ENCODE measurements at places on chromosomes 6 and 20.

DNA sequence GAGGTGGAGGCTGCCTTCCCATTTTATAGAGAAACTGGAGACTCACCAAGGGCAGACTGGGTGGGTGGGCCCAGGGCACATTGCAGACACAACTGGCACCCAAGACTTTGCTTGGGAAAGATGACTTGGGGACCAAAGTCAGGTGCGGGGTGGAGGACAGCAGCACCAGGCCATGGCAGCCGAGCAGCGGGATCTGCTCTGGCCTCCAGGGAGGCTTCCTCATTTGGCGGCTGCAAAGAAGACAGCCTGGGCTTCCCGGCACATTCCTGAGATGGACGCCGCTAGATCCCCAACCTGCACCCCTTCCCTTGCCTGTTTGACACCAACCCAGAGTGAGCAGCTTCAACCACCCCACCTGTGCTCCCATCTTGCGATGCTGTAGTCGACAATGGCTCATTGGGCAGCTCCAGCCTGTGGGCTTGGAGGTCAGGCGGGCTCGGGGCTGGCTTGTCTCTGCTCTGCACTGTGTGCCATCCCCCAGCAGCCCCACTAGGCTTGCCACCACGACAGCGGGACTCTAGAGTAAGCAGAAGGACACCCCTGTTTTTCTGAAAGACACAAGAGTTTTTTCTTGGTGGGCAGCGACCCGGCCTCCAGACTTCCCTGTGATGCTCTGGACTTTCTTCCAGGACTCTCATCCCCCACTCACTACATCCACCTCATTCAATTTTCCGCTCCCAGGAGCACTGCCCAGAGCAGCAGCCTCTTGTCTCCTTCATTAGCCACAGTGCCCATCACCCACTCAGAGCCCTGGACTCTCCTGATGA, 184.9 kb upstream of the CST7 start:
- H3K4me3 ChIP-seq, result no peak overlapping the region
- H3K27ac ChIP-seq, result no peak overlapping the region
- H3K36me3 ChIP-seq, result no peaks in the 10 kb centered on the region
- peaks cover 14% of the 10 kb centered on the region for H3K4me1 ChIP-seq

- H3K27ac ChIP-seq, result no peak overlapping the region
- H3K4me3 ChIP-seq, result no peak overlapping the region
- H3K4me1 ChIP-seq, result no peaks in the 10 kb centered on the region
- no peaks in the 10 kb centered on the region for H3K36me3 ChIP-seq
- H3K27me3 ChIP-seq, result no peaks in the 10 kb centered on the region
Measured at GRCh38 chr20:24735263-24735662, 213.8 kb upstream of the CST7 start.

DNA sequence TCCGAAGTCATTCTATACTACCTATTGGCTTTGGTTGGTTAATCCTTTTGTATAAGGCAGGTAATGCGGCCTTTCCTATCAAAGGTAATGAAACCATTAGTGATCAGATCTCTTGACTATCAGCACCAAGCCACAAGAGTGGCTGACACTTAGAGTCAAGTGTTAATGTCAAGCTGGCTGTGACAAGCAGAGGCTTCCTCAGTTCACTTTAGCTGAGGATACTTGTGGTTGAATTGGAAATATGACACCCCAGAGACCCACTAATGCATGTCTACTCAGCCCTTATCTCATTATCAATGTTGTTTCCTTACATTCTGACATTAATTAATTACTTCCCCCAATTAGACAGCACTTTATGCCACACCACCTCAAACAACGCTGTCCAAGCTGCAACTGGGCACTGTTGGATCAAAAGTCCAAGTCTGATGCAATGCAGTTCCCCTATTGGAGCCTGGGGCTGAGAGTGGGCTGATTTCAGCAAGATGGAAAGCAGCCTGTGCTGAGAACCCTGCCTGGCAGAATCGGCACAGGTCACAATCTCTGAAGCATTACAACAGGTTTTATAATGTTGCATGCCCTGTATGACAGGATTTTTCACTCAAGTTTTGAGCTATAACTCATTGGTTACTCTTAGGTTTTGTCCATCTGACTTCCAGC, 273.5 kb downstream of the COL12A1 start:
- no peaks in the 10 kb centered on the region for H3K36me3 ChIP-seq
- no peak for DNase-seq
- peaks cover 3% of the 10 kb centered on the region for H3K4me1 ChIP-seq
- H3K27me3 ChIP-seq, result no peaks in the 10 kb centered on the region
- H3K4me3 ChIP-seq, result no peak overlapping the region

- peaks cover 20% of the 10 kb centered on the region for H3K27me3 ChIP-seq
- peaks cover 21% of the 10 kb centered on the region for H3K36me3 ChIP-seq
- no peak overlapping the region for H3K4me3 ChIP-seq
- no peak overlapping the region for H3K27ac ChIP-seq
- H3K4me1 ChIP-seq, result peaks cover 15% of the 10 kb centered on the region
- DNase-seq, result no peak
Measured at GRCh38 chr20:3800256-3800877, 4.3 kb downstream of the CDC25B start.

DNA sequence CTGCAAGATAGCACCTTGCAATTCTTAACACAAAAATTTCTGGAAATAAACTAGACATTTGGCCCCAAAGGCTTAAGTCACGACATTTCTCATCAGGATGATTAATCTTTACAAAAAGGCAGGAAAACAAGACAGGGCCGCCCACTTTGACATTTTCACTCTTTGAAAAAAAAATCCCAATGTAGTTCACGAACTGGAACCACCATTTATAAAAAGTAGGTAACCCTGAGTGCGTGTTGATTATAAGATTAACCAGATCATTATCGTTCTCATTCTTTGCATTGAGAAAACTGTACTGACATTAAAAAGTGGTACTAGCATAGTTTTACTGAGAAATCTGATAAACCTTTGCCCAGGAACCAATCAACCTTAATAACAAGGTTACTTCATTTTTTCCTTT, 108.8 kb downstream of the HUS1B start:
- peaks cover 3% of the 10 kb centered on the region for H3K27me3 ChIP-seq
- H3K4me3 ChIP-seq, result no peak overlapping the region
- no peak overlapping the region for H3K27ac ChIP-seq
- no peak for DNase-seq
- peaks cover 9% of the 10 kb centered on the region for H3K36me3 ChIP-seq

- no peak overlapping the region for H3K27ac ChIP-seq
- H3K4me1 ChIP-seq, result no peaks in the 10 kb centered on the region
- no peak overlapping the region for H3K4me3 ChIP-seq
- H3K36me3 ChIP-seq, result no peaks in the 10 kb centered on the region
- no peaks in the 10 kb centered on the region for H3K27me3 ChIP-seq
- no peak for DNase-seq
Measured at GRCh38 chr6:126788861-126789365, 329.6 kb upstream of the RSPO3 start.

GRCh38 chr6:2862712-2863181, 21.1 kb upstream of the SERPINB1 start:
- H3K4me1 ChIP-seq, result peaks cover 30% of the 10 kb centered on the region
- no peak overlapping the region for H3K4me3 ChIP-seq
- DNase-seq, result no peak
- peaks cover 3% of the 10 kb centered on the region for H3K36me3 ChIP-seq
- H3K27ac ChIP-seq, result no peak overlapping the region

DNA sequence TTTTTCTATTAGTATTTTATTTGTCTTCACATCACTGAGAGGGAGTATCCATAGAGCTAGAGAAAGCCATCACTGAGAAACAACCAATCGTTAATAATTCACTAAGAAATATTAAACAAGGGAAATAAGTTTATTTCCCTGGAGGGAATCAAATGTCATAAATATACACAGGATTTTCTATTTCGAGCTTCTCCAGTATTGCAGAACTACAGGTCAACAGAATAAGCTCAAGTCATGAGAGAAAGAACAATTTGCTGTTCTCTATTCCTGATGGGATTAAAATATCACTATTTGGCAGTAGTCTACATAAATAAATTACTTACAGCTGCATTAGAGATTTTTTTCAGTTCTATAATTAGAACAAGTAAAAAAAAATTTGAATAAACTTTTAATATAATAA, 2.2 kb upstream of the FAM162B start:
- peaks cover 8% of the 10 kb centered on the region for H3K36me3 ChIP-seq
- no peak overlapping the region for H3K4me3 ChIP-seq

- no peak overlapping the region for H3K4me3 ChIP-seq
- no peak overlapping the region for H3K27ac ChIP-seq
- H3K36me3 ChIP-seq, result peaks cover 4% of the 10 kb centered on the region
Measured at GRCh38 chr20:36074983-36075382, 79.6 kb upstream of the EPB41L1 start.

GRCh38 chr20:10487142-10488136, 52.3 kb downstream of the SLX4IP start:
- H3K27ac ChIP-seq, result no peak overlapping the region
- no peaks in the 10 kb centered on the region for H3K36me3 ChIP-seq
- DNase-seq, result no peak
- peaks cover 41% of the 10 kb centered on the region for H3K4me1 ChIP-seq

- H3K27me3 ChIP-seq, result no peaks in the 10 kb centered on the region
- no peaks in the 10 kb centered on the region for H3K4me1 ChIP-seq
- no peak within 1 kb of the TSS for H3K4me3 ChIP-seq
Measured at GRCh38 chr6:25930532-25931410, at the start of gene SLC17A2. Gene SLC17A2, minus strand, starts transcription at chr6:25930691. Its CDS starts 4,895 bp downstream, at chr6:25925796.

GRCh38 chr20:45306431-45306982, at the start of gene RBPJL:
Gene RBPJL, plus strand, starts transcription at chr20:45306840. Its CDS starts 83 bp downstream, at chr20:45306923.
- peak; percentile 67 for DNase-seq
- peaks cover 4% of the 10 kb centered on the region for H3K4me1 ChIP-seq

- H3K4me1 ChIP-seq, result no peaks in the 10 kb centered on the region
- no peaks in the 10 kb centered on the region for H3K27me3 ChIP-seq
- DNase-seq, result no peak
- no peak overlapping the region for H3K4me3 ChIP-seq
- peaks cover 32% of the 10 kb centered on the region for H3K36me3 ChIP-seq
- no peak overlapping the region for H3K27ac ChIP-seq
Measured at GRCh38 chr20:445514-446336, 16.6 kb downstream of the TBC1D20 start.

DNA sequence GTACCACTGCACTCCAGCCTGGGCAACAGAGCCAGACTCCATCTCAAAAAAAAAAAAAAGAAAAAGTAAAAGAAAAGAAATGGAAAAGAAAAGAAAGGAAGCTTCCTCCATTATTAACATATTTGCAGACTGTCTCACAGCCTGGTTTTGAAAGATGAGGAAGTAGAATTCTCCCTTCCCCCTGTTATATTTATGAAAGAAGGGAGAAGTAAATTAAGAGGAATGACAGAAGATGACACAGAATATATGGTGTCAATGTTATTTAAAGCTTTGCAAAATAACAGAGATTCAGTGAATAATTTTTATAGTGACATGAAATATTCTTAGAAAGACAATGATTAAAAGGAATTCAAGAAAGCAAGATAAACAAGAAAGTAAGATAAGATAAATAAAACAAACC, 83.7 kb upstream of the PRSS16 start:
- no peak for DNase-seq
- no peaks in the 10 kb centered on the region for H3K27me3 ChIP-seq
- H3K27ac ChIP-seq, result no peak overlapping the region
- H3K36me3 ChIP-seq, result no peaks in the 10 kb centered on the region
- no peaks in the 10 kb centered on the region for H3K4me1 ChIP-seq
- H3K4me3 ChIP-seq, result no peak overlapping the region

DNA sequence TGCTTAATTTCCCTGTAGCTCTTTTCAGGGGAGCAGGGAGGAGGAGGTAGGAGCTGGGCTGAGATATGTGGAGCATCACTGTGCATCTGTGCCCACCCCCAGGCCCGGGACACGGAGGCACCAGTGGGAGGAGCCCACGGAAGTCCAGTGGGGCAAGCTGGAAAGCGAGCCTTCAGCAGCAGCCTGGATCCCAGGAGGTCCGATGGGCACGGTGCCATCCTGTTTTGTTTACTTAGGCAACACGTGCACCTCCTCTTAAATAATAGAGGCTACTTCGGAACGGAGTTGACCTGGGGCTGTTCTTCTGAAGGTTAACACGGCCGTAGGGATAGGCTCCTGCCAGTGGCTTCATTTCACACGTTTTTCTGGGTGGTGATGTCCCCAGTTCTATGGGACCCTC, 51.6 kb downstream of the CDH4 start:
- H3K36me3 ChIP-seq, result no peaks in the 10 kb centered on the region
- peaks cover 7% of the 10 kb centered on the region for H3K27me3 ChIP-seq
- no peak for DNase-seq
- no peak overlapping the region for H3K4me3 ChIP-seq

- H3K4me1 ChIP-seq, result peaks cover 3% of the 10 kb centered on the region
- no peak overlapping the region for H3K4me3 ChIP-seq
- peaks cover 8% of the 10 kb centered on the region for H3K27me3 ChIP-seq
- H3K36me3 ChIP-seq, result no peaks in the 10 kb centered on the region
- DNase-seq, result no peak
- H3K27ac ChIP-seq, result peak overlapping the region; percentile 80
Measured at GRCh38 chr6:122389704-122390372, 9.6 kb upstream of the HSF2 start.

DNA sequence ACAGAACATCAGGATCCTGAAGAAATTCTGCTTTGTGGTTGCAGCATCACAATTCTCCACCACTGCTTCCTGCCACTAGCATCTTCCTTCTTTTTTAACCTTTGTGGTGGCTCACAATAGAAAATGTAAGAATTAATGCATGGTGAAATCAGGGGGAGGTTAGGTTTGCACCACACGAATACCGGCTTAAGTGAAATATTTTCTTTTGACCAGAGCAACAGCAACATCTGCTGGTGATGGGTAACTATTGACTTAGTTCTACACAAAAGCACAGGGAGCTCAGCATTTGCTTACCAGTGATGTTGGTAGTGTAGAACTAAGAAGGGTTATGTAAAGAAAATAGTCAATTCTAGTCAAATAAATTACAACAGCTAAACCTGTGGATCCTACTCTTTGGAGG, 280.5 kb downstream of the SYNE1 start:
- peaks cover 1% of the 10 kb centered on the region for H3K27me3 ChIP-seq
- peak; percentile 11 for DNase-seq
- H3K36me3 ChIP-seq, result no peaks in the 10 kb centered on the region
- H3K4me3 ChIP-seq, result no peak overlapping the region

DNA sequence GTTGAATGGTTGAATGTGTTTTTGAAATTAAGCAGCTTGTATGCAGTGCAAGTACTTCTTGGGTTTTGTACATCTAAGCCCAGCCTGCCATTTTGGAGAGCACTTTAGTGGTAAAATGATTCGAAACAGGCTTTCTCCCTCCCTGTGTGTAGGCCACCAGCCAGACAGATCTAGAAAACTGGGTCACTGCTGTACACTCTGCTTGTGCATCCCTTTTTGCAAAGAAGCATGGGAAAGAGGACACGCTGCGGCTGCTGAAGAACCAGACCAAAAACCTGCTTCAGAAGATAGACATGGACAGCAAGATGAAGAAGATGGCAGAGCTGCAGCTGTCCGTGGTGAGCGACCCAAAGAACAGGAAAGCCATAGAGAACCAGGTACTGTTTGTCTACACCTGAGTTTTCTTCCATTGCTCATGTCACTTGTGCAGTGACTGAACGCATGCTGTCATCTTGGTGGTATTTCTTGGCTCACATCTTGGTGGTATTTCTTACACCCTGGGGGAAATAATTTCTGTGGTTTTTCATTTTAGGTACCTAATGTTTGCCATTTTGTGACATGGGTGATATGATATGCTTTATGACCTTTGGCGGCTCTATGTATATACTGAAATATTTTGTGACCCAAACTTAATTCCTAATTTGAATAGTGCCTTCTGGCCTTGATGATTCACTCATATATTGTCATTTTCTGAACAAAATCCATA, 115.7 kb upstream of the CLDN20 start:
- peaks cover 30% of the 10 kb centered on the region for H3K36me3 ChIP-seq
- peaks cover 1% of the 10 kb centered on the region for H3K27me3 ChIP-seq
- H3K4me1 ChIP-seq, result peaks cover 9% of the 10 kb centered on the region
- DNase-seq, result no peak
- H3K4me3 ChIP-seq, result peak overlapping the region; percentile 35
- no peak overlapping the region for H3K27ac ChIP-seq

- H3K4me1 ChIP-seq, result no peaks in the 10 kb centered on the region
- no peak for DNase-seq
Measured at GRCh38 chr20:46777331-46777730, 67.9 kb downstream of the SLC2A10 start.

Data from endothelial cell (in vitro differentiated cells).